Activated T-helper 1 cell treated with anti-CD3 and anti-CD28 coated beads, Interleukin-2, amount 50 U/mL, for 16 hours (primary cell): ENCODE measurements at places on chromosomes 7 and 10.

GRCh38 chr10:101588879-101589278 lies 758 bp downstream of the DPCD start:
- no peak for DNase-seq

GRCh38 chr10:102450124-102450373 lies 1.3 kb downstream of the C10orf95 start:
- DNase-seq: no peak

DNA sequence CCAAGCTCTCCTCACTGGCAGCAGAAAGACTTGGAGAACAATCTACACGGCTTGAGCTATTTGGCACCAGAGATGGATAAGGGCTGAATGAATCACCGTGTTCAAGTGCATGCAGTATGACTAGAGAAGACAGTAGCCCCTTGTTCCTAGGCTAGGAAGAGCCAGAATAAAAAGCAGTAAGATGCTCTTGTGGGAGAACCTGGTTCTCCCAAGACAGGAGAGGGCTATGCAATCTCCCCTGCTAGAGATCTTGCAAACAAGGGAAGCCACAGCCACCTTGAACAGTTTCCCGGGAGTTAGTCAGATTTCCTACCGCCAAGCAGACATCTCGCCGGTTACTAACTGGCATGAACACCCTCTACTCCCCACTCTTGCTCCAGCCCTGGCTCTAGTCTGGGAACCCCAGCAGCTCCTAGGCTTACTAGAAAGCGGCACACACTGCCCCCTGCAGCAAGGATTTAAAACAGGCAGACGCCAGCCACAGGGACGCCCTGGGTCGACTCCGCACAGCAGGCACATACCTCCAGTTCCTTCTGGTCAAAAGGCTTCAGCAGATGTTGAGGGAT lies 107.3 kb downstream of the SMURF1 start:
- DNase-seq: no peak

- DNase-seq: no peak
Measured at GRCh38 chr7:39587393-39587792, 21.2 kb downstream of the YAE1 start.

DNA sequence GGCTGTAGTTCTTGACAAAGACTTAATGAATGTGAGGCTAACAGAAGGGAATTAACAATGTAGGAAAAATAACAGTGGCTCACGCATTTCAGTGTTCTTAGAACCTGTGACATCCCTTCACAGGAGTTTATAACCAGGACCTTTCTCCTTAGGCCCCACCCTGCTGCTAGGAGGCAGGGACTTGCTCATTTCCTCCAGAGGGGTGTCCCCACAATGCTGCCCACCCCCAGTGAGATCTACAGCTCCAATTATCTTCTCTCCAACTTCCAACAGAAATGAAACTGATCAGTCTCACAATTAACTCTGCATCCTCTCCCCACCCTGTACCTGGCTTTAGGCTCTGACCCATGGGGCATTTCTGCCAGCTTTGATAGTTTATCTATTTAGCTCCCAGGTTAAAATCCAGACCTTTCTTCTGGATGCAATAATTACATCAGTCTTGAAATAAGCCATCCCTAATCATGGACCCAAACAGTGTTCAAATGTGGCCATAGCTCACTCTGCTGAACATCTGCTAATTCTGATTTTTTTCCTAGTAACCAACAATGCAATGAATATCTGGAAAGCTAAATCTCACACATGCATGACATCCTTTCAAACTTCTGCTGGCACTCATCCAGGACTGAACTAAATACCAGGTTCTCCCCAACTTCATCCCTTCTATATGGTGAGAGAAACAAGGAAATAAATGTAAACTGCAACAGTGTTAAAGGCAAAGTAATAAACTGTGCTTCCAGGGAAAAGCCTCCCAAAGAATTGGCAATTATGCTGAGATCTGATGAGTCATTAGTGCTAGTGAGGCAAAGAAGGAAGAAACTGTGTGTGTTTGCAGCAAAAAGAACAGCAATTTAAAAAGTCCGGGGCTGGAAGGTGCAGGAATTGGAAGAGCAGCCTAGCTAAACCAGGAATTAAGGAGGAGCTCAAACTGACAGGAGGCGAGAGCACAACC lies 64.6 kb downstream of the HERPUD2 start:
- no peak for DNase-seq

DNA sequence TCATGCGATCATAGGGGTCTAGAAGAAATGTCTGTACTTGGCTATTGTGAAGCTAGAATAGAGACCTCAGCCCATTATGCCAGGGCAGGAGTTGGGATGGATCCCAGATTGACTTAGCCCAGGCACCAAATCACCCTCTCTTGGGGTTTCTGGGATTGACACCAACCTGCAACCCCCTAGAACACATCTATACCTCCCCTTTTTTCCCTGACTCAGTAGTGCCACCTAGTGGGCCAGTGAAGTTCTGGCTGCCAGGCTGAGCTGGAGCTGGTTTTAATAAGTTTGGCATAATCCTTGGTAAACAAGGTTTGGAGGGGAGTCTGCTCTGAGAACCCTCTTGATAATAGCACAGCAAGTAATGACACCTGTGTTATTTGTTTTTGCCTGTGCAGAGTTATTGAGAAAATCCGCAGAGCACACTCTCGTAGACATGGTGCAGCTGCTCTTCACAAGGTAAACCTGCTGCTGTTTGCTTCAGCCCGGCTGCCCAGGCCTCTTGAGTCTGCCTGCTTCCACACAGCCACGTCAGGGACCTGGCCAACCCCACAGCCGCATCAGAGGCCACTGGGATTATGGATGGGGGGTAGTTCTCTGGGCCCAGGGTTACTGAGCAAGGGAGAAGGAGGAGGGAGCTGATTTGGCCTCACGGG lies 43.3 kb upstream of the NFKB2 start:
- peak; percentile 46 for DNase-seq

DNA sequence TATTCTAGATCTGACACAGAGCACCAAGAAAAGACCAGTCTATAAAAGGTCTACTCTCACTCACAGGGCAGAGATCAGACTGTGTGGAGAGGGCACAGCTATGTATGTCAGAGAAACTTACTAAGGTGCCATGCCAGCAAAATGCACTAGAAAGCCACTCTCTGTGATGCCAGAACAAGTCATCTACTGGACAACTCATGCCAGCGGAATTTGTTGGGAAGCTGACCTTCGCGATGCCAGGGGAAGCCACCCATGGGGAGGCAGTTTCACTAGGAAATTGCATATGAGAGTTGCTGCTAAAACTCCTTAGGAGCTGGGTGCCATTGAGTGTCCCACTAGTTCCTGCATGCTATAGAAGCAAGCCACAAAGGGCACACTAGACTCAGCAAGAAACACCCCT lies 58.5 kb downstream of the MICU1 start:
- DNase-seq: no peak

DNA sequence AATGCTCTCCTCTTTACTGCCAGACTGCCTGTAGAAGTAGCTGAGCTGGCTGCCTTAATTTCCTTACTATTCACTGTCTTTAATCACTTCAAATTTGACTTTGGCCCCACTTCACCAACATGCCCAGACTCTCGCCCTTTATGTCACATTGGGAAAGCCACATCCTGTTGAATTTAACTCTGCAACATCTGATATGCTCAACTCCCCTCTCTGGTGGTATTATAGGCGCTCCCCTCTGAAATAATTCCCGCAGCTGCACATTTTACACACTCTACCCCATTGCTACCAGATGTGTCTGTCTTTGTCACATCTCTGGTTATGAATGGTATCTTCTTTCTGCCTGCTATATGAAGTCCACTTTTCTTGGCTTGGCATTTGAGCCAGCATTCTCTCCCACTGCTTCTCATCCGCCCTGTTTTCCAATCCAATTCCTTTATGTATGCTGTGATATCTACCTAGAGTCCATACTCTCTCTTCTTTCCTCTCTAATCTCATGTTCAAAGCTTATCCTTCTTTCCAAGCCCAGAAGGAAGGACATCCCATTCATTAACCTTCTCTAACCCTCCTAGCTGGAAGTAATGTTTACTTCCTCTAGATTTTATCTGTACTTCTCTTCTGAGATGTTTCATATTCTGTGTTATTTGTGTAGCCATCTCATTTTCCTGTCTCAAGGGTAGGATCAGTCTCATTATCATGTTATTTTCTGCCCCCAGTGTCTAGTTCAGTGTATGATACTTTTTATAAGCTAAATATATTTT lies 134.5 kb downstream of the ST7 start:
- no peak for DNase-seq

GRCh38 chr10:53491774-53492173 lies 719.2 kb upstream of the MBL2 start:
- no peak for DNase-seq

- DNase-seq: no peak
Measured at GRCh38 chr10:32210306-32211045, 136.5 kb downstream of the EPC1 start.

GRCh38 chr10:3936422-3937040 lies 151.5 kb upstream of the KLF6 start:
- DNase-seq: no peak

- no peak for DNase-seq
Measured at GRCh38 chr7:24504836-24505235, 68.4 kb upstream of the PALS2 start.

DNA sequence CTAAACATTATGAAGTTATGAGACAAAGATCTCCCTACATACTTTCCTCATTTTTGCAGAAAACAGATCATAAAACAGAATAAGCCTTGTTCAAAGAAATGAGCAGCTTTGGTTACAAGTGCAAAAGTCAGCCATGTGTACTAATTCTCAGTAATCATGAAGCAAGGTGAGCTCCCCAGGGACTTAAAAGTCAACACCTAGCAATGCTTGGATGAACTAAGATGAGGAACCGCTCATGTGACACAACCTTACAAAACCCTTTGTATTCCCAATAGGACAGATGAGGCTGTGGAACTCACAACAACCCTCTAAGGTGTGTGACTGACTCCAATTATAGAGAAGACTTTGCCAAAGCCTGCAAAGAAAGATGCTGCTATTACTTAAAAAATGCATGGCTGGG lies 154.5 kb downstream of the SLC25A13 start:
- no peak for DNase-seq

DNA sequence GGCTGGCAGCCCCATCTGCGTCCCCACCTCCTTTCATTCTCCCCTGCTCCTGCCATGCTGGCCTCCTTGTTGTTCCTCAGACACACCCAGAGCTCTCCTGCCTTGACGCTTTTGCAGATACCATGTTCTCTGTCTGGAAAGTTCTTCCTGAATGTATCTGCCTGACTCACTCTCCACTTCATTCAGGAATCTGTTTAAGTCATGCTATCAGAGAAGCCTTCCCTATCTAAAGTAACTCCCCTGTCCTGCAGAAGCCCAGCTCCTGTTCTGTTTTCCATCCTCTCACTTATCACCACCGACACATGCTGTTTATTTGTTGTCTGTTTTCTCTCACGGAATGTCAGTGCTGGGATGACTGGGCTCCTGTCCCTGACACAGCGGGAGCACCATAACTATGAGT lies 82.0 kb downstream of the AFAP1L2 start:
- no peak for DNase-seq

DNA sequence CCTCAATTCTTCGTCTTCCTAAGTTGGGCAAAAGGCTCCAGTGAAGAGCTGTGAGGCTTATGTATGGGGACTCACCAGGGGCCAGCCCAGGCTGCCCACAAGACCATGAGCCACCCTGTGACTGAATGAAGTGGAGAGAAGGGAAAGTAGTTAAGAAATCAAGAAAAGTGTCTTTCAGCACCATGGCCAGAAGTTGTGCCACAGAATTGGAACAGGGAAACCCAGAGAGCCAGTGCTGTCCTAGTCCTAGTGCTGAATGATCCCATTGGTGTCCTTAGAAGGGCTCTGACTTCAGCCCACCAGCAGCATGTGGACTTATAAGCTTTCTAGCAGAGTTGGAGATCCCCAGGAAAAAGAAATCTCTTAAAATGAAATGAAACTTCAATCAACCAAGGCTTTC lies 37.0 kb upstream of the CCSER2 start:
- DNase-seq: no peak

DNA sequence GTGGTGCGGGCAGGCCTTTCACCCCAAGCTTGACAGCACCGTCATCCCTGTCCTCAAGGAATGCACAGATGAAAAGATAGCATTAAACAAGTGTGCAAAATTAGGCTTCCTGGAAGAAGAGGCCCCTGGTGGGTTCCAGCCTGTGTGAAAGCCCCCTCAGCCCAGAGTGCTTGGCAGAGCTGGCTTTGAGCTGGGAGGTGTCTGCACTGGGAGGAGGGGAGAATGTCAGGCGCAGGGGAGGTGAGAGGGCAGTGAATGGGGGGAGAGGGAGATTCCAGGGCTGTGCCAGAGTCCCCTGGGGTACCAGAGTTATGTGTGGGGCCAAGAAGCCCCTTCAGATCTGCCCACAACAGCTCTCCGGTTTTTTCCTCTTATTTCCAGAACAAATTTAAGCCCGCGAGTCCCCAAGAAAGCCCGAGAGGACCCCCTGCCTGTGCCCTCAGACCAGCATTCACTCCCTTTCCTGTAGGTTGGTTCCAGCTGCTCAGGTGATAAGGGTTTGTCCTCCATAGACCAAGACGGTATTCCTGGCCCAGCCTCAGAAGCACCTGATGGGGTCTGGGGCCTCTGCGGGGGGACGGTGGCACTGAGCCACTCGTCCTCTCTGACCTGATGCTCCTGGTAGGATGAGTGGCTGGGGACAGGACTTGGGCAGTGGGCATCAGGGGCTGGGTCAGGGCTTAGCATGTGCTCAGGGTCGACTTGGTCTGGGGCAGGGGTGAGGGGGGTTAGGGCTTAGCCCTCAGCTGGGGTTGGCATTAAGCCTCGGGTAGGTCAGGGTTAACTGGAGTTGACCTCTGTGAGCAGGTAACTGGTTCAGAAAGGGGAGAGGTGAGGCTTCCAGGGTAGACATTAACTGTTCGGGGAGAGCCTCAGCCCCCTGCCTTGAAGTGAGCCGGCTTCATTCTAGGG lies 43.4 kb downstream of the ADCYAP1R1 start:
- DNase-seq: no peak

DNA sequence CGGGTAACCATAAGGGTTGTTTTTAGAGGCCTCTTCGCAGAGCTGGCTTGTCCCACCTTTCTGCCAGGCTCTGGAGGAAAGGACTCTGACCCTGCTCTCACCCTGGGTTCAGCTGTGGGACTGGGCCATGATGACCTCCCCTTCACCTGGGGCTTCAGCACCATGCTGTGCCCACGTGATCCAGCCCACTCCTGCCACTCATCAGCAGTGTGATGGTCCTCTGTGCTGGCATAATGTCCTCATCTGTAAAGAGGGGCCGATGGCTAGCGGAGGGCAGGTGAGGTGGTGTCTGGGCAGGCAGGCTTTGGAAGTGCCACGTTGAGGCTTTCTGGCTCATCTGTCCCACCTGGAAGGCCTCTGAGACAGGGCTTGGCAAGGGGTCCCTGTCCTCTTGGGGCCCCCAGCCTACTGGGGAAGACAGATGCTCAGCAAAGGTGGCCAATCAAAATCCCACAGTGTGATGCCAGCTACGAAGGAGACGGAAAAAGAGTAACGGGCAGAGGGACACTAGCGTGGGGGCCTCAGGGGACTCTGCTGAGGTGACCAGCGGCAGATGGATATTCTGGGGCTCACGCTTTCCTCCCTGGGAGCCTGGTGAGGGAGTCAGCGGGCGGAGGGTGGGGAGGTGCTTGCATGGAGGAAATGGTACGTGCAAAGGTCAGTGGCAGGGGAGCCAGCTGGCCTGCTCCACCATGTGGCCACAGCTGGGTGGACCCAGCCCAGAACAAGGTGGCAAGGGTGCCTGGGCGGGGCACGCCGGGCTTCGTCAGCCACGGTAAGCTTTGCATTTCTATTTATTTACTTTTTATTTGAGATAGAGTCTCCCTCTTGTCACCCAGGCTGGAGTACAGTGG lies 5.4 kb downstream of the LRWD1 start:
- no peak for DNase-seq
